ENCODE measurements at places on chromosomes 5 and 9.

GRCh38 chr5:126972062-126972895 is 58.1 kb downstream of the MARCHF3 start:
- DNase-seq = peak; percentile 42

DNA sequence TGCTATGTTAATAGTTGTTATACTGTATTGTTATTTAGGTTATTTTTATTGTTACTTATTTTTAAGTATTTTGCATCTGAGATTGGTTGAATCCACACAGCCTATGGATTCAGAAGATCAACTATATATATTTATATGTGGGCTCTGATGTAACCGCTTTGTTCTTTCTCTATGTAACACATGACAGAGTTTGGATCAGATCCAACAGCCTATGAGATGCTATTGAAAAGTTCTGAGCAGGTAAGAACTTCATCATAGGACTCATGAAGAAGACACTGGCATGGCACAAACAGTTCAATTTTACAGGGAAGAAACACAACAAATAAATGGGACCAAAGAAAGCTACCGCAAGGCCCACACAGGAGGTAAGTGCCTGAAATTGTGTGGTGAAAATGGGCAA is 93.4 kb downstream of the GNAQ start:
- no peak for DNase-seq

GRCh38 chr9:76634356-76635054 is 129.7 kb upstream of the PCA3 start:
- peak; percentile 21 for DNase-seq

- no peak for DNase-seq
These were observed 143.8 kb upstream of the KLF4 start for GRCh38 chr9:107633406-107633805.

DNA sequence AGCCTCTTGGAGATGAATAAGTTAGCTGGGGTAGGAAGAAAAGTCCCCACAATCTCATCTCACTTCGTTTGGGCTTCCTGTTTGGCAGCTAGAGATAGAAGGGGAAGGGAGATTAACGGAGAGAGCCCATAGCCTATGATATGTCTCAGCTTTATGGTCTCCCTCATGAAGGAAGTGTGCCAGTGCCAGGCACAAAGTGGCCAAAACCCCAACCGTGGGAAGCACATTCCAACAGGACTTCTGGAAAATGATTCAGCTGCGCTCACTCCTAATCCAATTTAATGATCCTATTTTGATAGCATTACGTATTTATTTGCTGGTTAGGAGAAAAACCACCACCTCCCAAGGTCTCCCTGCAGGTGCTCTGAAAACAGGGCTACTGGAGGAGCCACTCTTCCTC is 303.1 kb upstream of the CLINT1 start:
- no peak for DNase-seq
